ENCODE measurements at places on chromosomes 5 and 9.
A peak's percentile ranks its signal among the peaks of the same experiment; 100 is the strongest.

DNA sequence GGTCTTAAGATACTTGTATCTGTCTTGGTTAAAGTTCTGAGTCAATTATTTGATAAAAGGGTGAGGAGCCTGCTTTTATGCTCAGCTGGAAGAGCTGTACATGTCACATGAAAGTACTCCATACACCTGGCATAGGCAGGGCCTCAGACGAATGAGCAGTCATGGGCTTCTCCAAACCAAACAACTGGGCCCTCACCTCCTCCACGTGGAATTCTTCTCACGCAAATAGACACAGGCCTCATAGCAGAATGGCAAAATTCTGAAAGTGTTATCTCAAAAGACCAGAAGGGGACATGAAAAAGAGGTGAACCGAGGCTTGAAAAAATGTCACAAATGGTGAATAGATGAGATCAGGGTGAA is 48.6 kb downstream of the FAM240B start:
- DNase-seq: no peak

DNA sequence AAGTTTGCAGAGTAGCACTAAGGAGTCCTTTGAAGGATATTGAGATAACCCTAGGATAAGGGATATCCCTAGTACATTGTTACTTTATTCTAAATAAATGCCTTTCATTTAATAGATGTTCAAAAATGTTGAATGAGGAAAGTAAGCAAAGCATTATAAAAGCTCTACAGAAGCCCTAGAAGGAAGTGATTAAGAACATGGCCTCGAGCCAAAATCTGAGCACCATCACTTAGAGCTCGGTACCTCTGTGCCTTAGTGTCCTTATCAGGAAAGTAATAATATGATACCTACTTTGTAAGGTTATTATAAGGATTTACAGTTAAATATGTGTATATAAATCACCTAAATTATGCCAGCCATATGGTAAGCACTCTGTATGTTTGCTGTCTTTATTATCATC is 242.6 kb downstream of the KIAA0825 start:
- DNase-seq: no peak

DNA sequence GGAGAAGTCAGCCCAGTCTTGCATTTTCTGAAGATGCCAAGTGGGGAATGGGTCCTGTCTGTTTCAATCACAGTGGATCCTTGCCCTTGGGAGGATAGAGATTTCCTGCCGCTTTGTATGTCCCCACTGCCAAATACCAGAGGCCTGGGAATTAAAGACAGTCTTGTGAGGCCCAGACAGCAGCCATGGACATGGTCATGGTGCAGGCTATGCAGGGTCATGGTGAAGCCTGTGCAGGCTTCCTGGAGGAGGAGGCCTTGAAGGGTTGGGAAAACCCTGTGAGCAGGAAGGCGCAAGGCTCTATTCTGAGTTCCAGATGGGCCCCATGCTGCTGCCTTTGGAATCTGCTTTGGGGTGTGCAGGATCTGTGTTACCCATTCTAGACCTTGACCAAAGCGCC is 57.3 kb upstream of the PITX1 start:
- DNase-seq: no peak

- DNase-seq: no peak
Observed at GRCh38 chr5:394671-395155, 48.3 kb upstream of the EXOC3 start.

- no peak for DNase-seq
Observed at GRCh38 chr5:150778517-150779396, at the start of gene SMIM3. Gene SMIM3, plus strand, starts transcription at chr5:150778757. Its CDS starts 16,684 bp downstream, at chr5:150795441.

GRCh38 chr5:180600554-180601041 is 9.3 kb upstream of the SCGB3A1 start:
- DNase-seq: no peak

DNA sequence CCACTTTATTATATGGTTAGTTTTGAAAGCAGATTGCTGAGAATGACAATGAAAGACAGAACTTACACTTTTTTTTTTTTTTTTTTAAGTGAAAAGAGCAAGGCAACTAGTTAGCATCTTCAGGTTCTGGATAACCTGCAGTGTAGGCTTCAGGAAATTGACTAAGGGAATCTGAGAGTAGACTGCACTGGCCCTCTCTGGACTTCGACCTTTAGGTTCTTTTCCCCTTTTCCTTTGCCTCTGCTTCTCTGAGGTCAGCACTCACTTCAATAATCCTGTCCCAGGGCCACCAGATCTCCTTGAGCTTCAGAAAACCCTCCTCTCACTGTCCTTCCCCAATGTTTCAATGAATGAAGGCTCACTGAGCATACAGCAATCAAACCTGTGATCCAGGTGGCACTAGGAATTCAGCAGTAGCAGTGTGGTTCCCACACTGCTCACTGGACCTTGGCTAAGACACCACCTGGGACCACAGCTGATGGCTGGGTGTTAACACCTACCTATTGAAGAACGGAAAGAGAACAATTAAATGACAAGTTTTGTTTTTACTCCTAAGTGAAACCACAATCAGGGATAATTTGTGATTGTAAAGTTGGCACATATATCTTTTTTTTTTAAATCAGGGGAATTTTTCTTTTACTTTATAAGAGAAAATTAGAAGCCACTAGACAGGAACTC is 85.8 kb upstream of the IL6ST start:
- DNase-seq: no peak

- no peak for DNase-seq
Observed at GRCh38 chr5:178177569-178177968, 9.6 kb downstream of the GMCL2 start.

- peak; percentile 23 for DNase-seq
Observed at GRCh38 chr5:61162832-61163567, 732 bp upstream of the SMIM15 start.

DNA sequence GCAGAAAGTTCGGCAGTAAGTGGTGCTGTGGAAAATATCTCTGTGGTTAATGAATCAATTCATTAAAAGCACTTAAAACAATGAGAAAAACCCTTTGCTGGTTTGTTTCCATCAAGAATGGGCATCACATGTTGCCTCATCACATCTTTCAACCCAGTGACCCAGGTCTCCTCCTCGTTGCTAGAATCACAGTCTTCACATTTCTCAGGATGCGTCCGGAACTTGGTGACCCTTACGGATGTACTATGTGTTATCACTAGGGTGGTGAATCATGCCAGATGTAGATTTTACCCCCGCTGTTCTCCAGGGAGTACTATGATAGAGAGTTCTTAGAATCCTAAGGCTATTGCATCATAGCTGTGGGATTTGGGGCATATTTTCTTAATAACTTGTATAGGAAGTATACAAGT is 217.9 kb upstream of the KLF4 start:
- no peak for DNase-seq

DNA sequence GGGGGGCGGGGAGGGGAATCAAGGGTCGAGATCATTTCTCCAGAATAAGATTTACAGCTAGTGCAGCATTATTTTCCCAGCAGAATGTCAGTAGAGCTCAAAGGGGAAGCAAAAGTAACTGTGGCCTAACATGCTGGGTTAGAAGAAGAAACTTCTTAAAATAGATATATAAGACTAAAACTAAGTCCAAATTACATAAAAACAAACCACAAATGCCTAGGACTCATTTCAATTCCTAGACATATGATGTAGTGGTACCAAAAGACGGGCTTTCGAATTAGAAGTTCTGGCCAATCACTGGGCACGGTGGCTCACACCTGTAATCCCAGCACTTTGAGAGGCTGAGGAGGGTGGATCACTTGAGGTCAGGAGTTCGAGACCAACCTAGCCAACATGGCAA is 20.8 kb upstream of the MELK start:
- no peak for DNase-seq

DNA sequence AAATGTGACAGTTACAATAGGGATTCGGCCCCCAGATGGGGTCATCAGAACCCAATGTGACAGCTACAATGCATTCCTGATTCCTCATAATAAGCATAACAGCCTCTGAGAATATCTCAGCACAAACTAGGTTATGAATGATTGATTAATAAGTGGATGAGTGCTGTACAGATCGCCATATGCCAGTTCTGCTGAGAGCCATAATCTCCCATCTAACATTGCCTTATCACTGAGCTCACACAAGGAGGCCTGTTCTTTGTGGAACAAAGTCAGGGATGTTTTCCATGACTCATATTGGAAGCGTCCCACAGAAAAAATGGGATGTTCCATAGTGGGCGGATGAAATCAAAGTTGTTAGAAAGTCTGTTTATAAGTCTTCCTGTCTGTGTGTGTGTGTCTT is 89.6 kb downstream of the KIF4B start:
- DNase-seq: no peak

DNA sequence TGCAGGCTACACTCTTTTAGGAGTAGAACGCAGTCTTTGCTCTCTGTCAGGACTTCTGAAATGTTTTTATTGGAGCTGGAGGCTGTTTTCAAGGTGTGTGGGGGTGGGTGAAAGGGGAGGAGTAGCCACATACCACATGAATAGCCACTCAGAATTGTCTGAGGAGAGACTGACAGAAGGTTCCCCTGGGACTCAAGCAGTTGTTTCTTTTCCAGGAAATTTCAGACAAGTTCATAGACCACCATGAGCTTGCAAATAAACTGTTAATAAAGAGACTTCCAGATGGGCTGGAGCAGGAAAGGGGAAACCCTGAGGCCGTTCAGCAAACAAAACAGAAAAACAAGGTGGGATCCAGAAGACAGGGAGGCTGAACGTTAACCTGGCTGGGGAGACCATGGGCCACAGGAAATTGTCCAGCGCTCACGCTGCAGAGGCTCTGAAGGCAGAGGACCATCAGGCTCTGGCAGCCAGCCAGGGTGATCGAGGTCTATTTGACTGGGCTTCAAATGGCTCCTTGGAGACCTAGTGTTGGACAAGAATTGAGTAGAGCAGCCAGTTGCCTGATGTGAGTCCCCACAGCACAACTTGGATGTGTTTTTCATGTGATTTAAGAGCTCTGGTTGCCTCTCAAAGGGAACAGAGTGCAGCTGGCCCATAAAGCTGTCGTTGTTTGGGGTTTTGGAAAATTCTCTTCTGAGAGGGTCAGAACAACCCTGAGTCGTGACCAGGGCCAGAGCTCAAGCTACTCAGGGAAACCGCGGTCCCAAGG is 159.2 kb upstream of the RAI14 start:
- DNase-seq: no peak

GRCh38 chr9:134267305-134267880 is 58.9 kb upstream of the RXRA start:
- no peak for DNase-seq

DNA sequence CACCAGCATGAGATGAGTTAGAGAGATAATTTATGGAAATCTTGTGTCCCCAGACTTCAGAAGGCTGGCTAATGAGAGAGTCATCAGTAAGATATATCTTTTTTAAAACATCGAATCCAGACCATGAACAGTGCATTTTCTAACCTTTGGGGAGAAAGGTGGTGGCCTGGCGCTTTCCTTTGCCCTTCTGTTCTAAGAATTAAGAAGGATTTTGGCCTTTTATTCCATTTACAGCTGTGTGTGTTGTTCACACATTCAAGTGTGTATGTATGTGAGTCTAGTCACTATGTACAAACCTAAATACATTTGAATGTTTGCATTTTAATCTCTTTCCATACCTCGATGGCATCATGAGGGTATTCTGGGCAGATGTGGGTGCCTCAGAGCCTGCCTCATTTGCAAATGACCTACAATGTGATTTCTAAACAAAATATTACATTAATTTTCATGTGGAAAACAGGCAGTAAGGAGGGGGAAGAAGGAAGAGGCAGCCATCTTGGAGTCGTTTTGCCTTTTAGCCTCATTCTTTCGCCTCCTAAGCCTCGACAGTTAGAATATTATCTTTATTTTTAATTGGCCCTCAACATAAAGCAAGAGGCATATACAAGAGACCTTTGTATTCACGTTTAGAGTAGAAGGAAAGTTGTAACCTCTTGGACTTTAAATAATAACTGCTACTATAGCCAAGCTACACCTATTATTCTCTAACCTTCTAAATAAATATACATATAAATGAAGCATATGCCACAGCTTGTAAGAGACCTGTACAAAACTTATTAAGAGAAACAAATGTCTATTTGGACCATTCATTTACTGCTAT is 125.3 kb upstream of the TMEM161B start:
- no peak for DNase-seq

GRCh38 chr9:114177423-114178064 is 22.2 kb downstream of the COL27A1 start:
- DNase-seq: no peak

- no peak for DNase-seq
Observed at GRCh38 chr5:2735996-2736395, 15.5 kb downstream of the IRX2 start.

Measured in D721Med (cell line).